ENCODE measurements at places on chromosomes 3 and 15. TPM values are rescaled to one million over a fixed set of nuclear protein-coding genes. Genes with fewer than 3 reads are reported as not detected.

The GLCE gene
- total RNA-seq = 125 TPM

The CD200R1L gene
- not detected for total RNA-seq

The PLCB2 gene
- 4.4 TPM for total RNA-seq

The KLHL6 gene
- total RNA-seq = 1.3 TPM

The REC114 gene
- total RNA-seq = not detected

The GCSAM gene
- 0.27 TPM for total RNA-seq

The LNP1 gene
- total RNA-seq = 7.9 TPM

The CCRL2 gene
- 0.36 TPM for total RNA-seq

The SAMMSON gene
- not detected for total RNA-seq

The TLR9 gene
- total RNA-seq = 0.09 TPM

The CCDC54 gene
- total RNA-seq = 0.54 TPM

The BBX gene
- total RNA-seq = 52.5 TPM

The ELL3 gene
- total RNA-seq = 0.73 TPM

The ATXN7 gene
- 26.7 TPM for total RNA-seq

The FBXL22 gene
- total RNA-seq = 0.64 TPM

The CHRFAM7A gene
- total RNA-seq = 6.4 TPM

The TMEM40 gene
- total RNA-seq = not detected

The PLS1 gene
- 2.5 TPM for total RNA-seq

The DUOXA2 gene
- total RNA-seq = not detected

The C3orf20 gene
- 0.18 TPM for total RNA-seq

The ZNF80 gene
- 0.09 TPM for total RNA-seq

The PLA2G4B gene
- 7.5 TPM for total RNA-seq

The GOLGA8J gene
- 0.36 TPM for total RNA-seq

The AADACL2 gene
- total RNA-seq = not detected

The PIGB gene
- total RNA-seq = 12.1 TPM

The CCR3 gene
- total RNA-seq = not detected

The ADAMTS17 gene
- 4.4 TPM for total RNA-seq

The PLXNB1 gene
- 85.4 TPM for total RNA-seq

The CAND2 gene
- 18.2 TPM for total RNA-seq

The NR2E3 gene
- total RNA-seq = 0.54 TPM

The TRANK1 gene
- total RNA-seq = 18.8 TPM

The ARPP21 gene
- 81.5 TPM for total RNA-seq

The LAMB2 gene
- 79.4 TPM for total RNA-seq

The LMLN gene
- 15.3 TPM for total RNA-seq

The ALDH1L1 gene
- 4.7 TPM for total RNA-seq

The TRPC1 gene
- total RNA-seq = 91.6 TPM

The RTP3 gene
- not detected for total RNA-seq

The MYO1E gene
- 7.7 TPM for total RNA-seq

The WDR48 gene
- total RNA-seq = 64.6 TPM

The PAQR5 gene
- 0.82 TPM for total RNA-seq
